Adrenal gland (tissue), 19 donors: ENCODE measurements at places on chromosomes 6 and 20. TPM values are rescaled to one million over a fixed set of nuclear protein-coding genes. Genes with fewer than 3 reads are reported as not detected.

Gene SAMD3
- 4.3 TPM for total RNA-seq

Gene DDO
- 7.1 TPM for total RNA-seq

Gene LAMA4
- 38.5 TPM for total RNA-seq

Gene TSPO2
- not detected for total RNA-seq

Gene CST3
- total RNA-seq, result 878 TPM

Gene BEND3
- total RNA-seq, result 1.6 TPM

GRCh38 chr6:169841907-169842606, 90.6 kb downstream of the ERMARD start:
- no peak for DNase-seq

- no peak for DNase-seq
These were observed 15.9 kb upstream of the TENT5A start for GRCh38 chr6:81768150-81768942.

GRCh38 chr6:72911463-72912155, 289.7 kb downstream of the KCNQ5 start:
- DNase-seq, result no peak

DNA sequence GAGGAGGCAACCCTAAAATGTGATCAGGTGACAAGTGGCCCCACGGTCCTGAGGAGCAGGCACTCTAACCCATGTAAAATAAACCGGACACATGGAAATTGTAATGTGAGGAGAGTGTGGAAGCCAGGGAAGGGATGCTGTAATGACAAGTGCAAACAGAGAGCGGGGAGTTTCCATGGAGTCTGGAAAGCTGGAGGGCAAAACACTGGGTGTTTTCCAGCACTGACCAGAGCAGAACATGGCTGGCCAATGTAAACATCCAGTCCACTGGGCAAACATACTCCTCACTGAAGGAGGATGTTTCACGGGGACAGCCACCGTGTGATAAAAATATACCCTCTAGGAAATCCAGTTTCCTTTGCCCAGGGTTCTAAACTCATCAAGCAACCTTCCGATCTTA, 219.0 kb upstream of the JARID2 start:
- no peak for DNase-seq

DNA sequence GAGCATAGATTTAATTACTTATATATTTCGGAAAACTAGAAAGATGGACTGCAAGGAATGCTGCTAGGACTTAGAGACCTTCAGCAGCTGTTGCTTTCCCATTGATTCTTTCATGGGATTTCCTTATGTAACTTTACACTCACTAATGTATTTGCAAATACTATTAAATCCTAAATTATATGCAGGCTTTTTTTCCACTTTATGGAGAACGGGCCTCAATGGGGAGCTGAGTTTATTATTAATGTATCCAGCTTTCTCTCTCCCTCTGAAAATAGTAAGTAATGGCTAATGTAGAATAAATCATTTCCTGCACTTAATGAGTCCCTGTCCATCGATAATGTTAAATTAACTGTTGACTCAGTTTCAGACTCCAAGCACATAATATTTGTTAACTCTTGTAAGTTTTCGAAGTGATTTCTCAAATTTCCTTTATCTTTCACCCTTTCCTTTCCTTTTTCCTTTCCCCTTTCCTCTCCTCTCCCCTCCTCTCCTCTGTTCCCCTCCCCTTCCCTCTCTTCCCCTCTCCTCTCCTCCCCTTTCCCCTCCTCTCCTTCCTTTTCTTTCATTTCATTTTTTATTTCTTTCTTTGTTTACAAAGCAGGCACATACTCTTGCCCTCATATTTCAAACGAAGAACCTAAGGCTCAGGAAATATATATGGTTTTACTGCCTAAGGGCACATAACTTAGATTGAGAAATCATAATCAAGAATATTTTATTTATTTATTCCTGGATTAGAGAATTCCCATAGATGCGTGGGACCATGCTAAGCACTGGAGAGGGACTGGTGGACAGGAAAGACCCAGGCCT, 503.6 kb downstream of the MMUT start:
- DNase-seq, result no peak

- DNase-seq, result no peak
These were observed 110.9 kb downstream of the ZFAND3 start for GRCh38 chr6:37930288-37930971.

DNA sequence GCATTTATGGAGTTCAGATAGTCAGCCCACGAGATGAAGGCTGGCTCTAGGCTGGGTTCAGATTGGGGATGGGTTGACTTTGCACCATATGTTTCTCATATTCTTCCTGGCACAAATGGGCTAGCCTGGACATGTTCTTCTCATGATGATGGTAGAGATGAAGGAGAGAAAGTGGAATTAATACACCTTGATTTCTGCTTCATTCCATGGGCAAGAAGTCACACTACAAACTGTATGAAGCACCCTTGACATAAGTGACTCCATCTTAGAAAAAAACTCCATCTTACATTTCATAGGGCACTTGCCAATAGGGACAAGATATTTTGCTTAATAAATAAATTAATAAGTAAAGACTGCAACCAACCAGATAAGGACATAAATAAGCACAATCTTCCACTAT, 12.0 kb upstream of the CD83 start:
- DNase-seq, result no peak

- DNase-seq, result no peak
These were observed 689.7 kb downstream of the EPM2A start for GRCh38 chr6:145045582-145045981.

GRCh38 chr6:113187661-113188060, 669.5 kb upstream of the MARCKS start:
- DNase-seq, result no peak

DNA sequence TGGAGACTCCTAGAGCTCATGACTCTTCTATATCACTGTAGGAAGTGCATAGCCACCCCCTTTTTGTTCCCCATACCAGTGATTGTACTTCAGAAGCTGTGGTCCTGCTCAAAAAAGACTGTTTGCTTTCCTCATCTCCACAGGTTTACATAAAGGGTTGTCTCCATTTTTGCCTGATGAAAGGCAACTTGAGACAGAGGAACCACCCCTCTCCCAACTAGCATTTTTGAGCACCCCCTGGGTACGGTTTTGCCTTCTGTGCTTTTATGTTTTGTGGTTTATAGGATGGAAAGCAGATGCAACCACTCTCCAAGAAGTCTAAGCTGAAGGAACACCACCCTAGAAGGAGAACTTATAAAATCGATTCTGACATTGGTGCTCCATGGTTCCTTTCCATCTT, 127.7 kb upstream of the SUPT3H start:
- DNase-seq, result no peak

- DNase-seq, result no peak
These were observed 578 bp upstream of the PTGIS start for GRCh38 chr20:49568278-49569151.

GRCh38 chr20:60667641-60668040, 584.4 kb upstream of the CDH4 start:
- no peak for DNase-seq

DNA sequence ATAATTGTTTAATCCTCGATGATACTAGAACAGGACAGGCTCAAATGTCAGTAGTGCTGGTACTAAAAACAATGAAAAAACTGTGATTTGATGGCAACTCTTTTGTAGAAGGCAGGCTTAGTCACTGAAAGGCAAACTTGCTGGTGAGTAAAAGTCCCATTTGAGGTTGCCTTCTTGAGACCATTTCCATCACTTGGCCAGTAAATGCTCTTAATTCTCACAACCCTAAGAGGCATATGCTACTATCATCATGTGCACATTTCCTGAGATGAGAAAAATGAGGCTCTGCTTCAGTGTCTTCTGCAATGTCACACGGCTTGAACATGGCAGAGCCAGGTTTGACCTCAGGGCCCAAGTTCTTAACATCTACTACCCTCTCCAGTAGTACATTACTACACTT, 9.9 kb downstream of the AKIRIN2 start:
- DNase-seq, result no peak

GRCh38 chr6:37381579-37381978, 27.8 kb downstream of the RNF8 start:
- no peak for DNase-seq

- no peak for DNase-seq
These were observed 22.7 kb downstream of the LAMA4 start for GRCh38 chr6:112231594-112232060.

- DNase-seq, result no peak
These were observed 142.6 kb upstream of the ZNF217 start for GRCh38 chr20:53736122-53736756.

GRCh38 chr20:771741-772464, 3.6 kb upstream of the SLC52A3 start:
- DNase-seq, result no peak

- no peak for DNase-seq
These were observed 125.1 kb downstream of the PHACTR1 start for GRCh38 chr6:12841619-12842018.
